Mononuclear cell (primary cell): ENCODE measurements at places on chromosomes 12 and 14. TPM values are rescaled to one million over a fixed set of nuclear protein-coding genes. Genes with fewer than 3 reads are reported as not detected.

NANOG gene
- total RNA-seq = not detected

A2M gene
- not detected for total RNA-seq

ISM2 gene
- total RNA-seq = 0.42 TPM

ADCY6 gene
- 0.52 TPM for total RNA-seq

C12orf56 gene
- 0.73 TPM for total RNA-seq

NKX2-8 gene
- not detected for total RNA-seq

FIGNL2 gene
- 0.31 TPM for total RNA-seq

MORN3 gene
- total RNA-seq = 3.6 TPM

ESPL1 gene
- 1.0 TPM for total RNA-seq

ZBTB42 gene
- 2.9 TPM for total RNA-seq

PPP1R1A gene
- total RNA-seq = not detected

RNASE2 gene
- 38.3 TPM for total RNA-seq

FAM181A gene
- not detected for total RNA-seq

PAH gene
- 0.10 TPM for total RNA-seq

PLCZ1 gene
- total RNA-seq = not detected

TBK1 gene
- total RNA-seq = 48.5 TPM
